ENCODE measurements at places on chromosomes 2 and 18.

- no peak for DNase-seq
Observed at GRCh38 chr2:215218587-215219577, 80.5 kb upstream of the ABCA12 start.

GRCh38 chr2:71548646-71549425 lies 95.5 kb downstream of the DYSF start:
- DNase-seq, result no peak

DNA sequence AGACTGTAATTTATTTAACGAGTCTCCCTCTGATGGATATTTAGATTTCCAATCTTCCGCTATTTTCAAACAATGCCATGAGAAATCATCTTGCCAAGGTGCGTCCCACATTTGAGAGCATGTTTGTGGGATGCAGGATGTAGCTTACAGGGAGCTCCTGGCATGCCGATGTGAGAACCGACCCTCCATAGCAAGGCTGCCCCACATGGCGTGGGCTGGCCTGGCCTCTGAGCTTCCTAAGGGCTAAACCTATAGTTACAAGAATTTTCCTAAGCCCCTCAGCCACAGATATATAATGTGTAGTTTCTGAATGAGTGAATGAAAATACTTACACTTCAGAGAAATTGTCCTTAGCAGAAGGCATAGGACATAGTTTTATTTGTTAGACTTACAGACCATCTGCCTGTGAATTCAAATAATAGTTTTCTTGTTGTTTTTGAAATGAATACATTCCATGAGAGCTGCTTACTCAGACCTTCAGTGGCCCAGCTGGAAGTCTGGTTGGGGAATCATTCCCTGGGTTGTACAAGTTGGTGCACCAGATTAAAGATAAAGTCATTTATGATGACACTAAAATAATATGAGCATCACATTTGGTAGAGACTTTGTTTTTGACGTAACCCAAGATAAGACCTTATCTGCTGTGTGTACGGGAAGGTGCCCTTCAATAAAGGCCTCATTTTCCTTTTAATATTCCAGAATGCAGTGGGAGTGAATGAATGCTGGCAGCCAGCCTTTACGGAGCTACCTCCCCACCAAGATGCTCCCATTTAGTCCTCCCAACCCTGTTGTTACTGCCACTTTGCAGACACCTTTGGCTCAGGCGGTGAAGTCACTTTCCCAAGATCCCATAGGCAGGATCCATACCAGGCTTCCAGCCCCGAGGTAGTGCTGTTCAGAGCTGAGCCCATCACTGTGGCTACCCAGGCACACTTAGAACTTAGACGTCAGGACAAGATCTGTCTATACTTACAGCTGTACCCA lies 107.1 kb downstream of the GLI2 start:
- DNase-seq, result no peak

DNA sequence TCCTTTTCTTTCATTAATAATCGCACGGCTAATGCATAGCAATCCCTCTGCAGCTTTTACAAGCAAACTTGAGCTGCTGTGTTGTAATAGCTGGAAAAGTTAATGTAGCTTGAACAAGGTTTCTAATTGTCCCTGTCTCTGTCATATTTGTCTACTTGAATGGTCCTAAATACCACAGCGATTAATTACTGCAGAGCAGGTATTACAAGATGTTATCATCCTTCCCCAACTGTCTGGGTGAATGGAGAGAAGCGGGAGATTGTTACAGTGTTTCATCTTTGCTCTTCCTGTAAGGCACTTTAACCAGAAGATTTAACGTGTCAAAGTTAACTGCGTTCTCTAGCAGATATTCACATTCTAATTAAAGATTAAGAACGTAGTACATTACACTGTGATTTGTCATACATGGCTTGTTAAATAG lies 422.2 kb upstream of the POU3F3 start:
- no peak for DNase-seq

DNA sequence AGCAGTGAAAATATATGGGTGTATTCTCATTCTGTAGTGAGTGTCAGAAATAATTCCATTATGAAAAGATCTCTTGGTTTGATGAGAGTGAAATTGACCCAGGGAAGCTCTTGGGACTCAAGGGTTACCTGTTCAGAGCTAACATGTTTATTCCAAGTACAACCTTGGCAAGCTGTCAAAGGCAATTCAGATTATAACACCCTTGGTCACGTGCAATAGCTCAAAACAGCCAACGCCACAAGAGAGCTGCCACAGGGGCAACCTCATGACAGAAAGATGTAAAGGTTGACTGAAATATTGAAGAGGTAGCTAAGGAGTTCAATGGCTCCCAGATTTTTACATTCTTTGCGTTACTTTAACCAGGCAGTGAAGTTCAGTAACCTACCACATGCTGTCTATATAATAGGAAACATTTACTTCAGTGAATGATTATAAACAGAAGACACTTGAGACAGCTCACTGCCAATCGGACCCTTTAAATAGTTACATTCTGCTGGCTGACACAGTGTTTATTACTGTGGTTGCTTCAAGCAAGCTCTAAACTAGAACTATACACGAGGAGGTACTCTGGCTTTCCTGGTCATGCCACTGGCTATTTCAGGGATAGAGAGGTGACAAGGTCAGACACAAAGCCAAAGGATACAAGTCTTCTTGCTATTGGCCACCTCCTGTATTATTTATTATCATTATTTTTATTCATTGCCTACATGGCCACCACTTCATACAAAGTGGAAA lies 187.3 kb downstream of the PID1 start:
- no peak for DNase-seq

- DNase-seq, result no peak
Observed at GRCh38 chr2:102540882-102541281, 67.9 kb downstream of the SLC9A4 start.

- no peak for DNase-seq
Observed at GRCh38 chr2:96551605-96552314, 15.2 kb downstream of the ARID5A start.

GRCh38 chr2:216918088-216918680 lies 58.3 kb upstream of the TNP1 start:
- DNase-seq, result no peak

GRCh38 chr2:207227062-207227748 lies 61.5 kb upstream of the KLF7 start:
- DNase-seq, result no peak

GRCh38 chr2:157149270-157149669 lies 108.2 kb upstream of the GALNT5 start:
- DNase-seq, result no peak

GRCh38 chr2:31606509-31606908 lies 25.8 kb upstream of the SRD5A2 start:
- no peak for DNase-seq

DNA sequence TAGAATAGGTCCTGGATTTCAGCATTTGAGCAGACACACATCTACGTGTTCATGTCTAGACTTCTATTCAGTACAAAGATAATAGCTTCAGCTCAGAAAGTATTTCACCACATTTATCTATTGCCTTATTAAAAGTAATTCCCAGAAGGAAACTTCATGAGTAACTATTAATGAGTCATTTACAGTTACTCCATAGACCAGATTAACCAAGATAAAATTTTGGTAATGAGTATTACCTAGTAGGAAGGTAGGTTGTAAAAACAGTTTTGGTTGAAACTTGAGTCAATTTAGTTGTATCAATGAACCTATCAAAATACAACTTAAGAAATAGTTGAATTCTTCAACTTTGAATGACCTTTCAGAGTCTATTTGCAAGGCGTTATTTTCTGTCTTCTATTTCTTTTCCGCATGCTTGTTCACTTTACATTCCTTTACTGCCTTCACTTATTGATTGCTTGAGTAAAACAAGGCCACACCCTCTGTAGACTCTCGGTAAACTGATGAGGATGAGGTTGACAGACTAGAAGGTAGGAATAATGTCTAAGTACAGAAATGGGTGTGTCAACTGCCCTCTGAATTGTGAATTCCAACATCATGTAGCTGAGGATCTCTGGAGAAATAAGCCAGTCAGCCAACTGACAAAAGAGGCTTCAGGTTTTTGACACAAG lies 1165.6 kb upstream of the ZEB2 start:
- no peak for DNase-seq

DNA sequence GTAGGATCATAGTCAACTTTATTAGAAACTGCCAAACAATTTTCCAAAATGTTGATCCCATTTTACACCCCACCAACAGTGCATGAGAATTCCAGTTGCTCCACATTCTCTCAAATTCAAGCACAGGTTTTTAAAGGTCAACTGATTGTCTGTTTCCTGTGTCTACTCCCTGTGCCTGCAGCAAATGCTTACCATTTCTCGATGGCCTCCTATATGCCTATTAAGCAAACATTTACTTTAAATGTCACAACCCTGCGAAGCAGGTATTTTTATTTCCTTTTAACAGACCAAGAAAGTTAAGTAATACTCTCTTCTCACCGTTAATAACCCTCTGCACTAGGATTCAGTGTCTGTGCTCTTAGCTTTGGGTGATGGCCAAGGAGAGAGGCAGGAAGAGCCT lies 163.8 kb upstream of the EPB41L3 start:
- no peak for DNase-seq

GRCh38 chr2:238113611-238114010 lies 13.5 kb downstream of the ESPNL start:
- DNase-seq, result no peak

DNA sequence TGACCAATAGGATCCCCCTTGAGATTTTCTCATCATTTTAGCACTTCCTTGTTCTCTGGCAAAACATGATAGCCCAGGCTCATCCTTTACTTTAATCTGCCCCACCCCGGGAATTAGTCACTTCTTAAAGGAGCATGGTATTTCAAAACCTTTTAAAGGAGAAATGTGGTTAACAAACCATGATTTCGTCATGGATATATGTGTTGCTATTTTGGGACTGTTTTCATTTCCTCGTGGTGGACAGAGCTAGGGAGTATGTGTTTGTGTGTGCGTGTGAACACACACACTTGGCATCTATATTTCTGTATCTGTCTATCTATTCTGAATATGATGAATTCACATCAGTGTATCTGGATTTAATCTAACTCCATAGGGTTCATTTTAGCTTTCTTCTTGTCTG lies 128.1 kb downstream of the BIRC6 start:
- DNase-seq, result no peak

DNA sequence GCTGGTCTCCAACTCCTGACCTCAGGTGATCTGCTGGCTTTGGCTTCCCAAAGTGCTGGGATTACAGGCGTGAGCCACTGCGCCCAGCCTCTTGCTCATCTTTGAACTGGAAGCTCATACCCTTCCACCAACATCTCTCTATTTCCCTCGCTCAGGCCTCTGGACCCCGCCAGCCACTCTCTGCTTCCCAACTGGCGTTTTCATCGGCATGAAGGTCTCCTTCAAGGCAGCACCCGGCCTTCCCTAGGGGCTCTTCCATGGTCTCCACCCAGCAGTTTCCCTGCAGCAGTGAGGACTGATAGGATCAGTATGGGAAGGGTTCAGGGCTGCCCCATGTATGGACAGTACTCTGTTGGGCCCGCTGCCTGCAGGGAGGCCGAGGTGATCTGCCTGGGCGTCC lies 65.8 kb upstream of the HS6ST1 start:
- DNase-seq, result no peak

- no peak for DNase-seq
Observed at GRCh38 chr2:55772109-55772980, 78.7 kb upstream of the PNPT1 start.

DNA sequence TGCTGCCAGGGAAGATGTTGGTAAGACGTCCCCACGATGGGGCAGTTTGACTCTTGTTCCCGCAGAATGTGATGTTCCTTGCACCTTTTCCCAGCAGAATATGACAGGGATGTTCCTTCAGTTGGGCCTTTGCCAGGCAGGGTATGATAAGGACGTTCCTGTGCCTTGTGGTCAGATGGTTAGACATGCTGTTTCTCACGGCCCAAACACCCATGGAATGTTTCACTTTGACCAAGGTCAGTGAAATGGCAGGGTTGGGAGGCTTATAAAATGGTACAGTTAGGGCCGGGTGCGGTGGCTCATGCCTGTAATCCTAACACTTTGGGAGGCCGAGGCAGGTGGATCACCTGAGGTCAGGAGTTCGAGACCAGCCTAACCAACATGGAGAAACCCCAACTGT lies 40.3 kb upstream of the YPEL5 start:
- no peak for DNase-seq

- DNase-seq, result no peak
Observed at GRCh38 chr2:216029416-216030129, 16.2 kb upstream of the MREG start.

DNA sequence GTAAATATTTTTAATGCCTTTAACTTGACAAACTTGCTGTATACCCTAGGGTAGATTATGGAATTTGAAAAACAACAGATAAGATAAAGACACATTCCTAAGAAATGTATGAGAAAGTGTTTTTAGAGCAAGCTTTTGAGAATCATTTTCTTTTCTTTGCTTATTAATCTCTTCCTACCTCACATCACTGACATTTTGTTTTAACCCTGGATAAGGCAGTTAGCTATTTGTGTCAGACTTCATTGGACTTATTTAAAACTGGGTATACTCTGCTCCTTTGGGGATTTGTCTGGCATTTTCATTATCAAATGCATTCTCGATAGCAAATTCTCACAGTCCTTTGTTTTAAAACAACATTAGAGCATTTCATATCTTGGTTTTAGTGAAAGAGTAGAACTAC lies 17.2 kb downstream of the EML4 start:
- DNase-seq, result no peak

- DNase-seq, result no peak
Observed at GRCh38 chr2:154452906-154453493, 245.5 kb upstream of the KCNJ3 start.

- DNase-seq, result no peak
Observed at GRCh38 chr2:84732897-84733778, 147.7 kb downstream of the TRABD2A start.

- no peak for DNase-seq
Observed at GRCh38 chr18:32920796-32921787, 148.3 kb upstream of the KLHL14 start.

- no peak for DNase-seq
Observed at GRCh38 chr2:87403893-87404175, 344.1 kb upstream of the PLGLB2 start.

DNA sequence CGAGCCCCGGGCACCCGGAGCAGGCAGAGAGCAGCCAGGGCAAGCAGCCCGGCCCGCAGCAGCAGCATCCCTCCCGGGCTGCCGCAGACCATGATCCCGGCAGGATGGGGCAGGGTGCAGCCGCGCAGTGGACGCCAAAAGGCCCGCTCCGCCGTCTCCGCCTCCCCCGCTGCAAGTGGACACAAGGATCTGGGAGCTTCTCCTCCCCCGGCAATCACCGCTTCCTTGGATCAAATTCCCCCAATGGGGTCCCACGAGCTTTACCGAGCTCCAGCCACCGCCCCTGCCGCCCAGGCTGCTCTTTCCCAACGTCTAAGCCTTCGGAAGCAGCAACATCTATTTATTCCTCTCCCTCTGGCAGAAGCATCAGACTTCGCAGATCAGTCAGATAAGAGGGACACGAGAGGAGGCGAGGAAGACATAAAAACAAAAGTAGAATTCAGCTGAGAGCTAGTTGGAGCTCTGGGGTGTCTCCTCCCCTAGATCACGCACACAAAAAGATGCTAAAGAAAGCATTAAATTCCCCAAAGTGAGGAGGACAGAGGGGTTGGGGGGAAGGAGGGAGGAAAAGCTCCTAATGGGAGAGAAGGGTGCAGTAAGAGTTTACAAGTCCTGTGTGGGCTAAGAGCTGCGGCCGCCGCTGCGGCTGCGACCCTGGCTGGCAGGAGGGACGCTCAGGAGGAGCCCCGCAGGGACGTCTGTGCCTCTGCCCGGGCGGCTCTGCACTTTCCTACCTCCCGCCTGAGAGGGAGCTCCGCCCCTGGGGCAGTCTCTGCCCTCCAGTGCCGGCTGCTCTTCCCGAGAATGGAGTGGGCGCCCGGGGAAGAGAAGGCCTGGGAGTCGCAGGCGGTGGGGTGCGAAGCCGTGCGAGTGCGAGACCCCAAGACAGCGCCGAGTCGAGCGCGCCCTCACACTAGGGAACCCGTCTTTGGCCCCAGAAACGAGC lies at the start of gene FRZB:
TSS of gene FRZB (minus strand) at position 177 of the 946 bp plus-strand sequence. CDS start at position 92, 85 bp downstream.
- no peak for DNase-seq
